Fibroblast of lung (primary cell): ENCODE measurements at places on chromosomes 13 and 19. TPM values are rescaled to one million over a fixed set of nuclear protein-coding genes. Genes with fewer than 3 reads are reported as not detected.

- DNase-seq = no peak
Observed at GRCh38 chr13:111916201-111916600, 150.7 kb upstream of the SOX1 start.

DNA sequence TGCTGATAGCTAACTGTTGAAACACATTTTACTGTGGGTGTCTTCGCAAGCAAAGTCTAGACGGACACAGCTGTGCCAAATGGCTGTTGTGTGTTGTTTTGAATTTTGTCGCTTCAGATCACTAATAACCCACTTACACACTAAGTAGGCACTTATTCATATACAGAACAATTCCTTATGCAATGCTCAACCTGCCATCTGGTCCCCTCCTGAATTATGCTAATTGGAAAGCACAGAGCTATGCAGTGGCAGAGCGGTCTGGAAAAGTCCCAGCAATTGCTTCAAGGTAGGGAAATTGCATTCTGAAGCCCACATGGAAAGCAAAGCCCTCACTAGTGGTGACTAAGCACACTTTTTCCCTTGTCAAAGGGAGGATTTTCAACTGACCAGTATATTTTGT is 69.9 kb downstream of the C13orf42 start:
- no peak for DNase-seq

ZNF772 gene
- 6.0 and 7.5 TPM in 2 replicates for polyA plus RNA-seq

VSTM2B gene
- polyA plus RNA-seq = not detected in 2 replicates

LMTK3 gene
- 0.01 TPM in 1 of 2 replicates, not detected in the other for polyA plus RNA-seq

ZNF578 gene
- 1.8 and 2.3 TPM in 2 replicates for polyA plus RNA-seq

DNA sequence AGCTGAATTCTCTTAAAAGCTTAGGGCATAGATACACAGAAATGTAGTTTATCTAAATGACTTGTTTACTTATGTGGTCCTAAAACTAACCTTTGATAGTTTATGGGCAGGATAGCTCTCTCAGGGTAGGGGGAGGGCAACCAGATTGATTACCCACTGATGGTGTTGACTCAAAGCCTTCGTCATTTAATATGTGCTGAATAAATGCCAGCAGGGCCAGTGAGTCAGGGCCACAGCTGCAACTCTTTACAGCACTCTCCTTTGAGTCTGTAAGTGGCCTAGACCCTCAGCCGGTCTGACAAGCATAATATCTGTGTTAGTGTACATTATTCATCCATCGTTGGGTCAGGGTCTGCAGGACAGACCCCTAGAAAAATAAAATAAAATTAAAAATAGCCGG is 128.5 kb downstream of the ZNF675 start:
- no peak for DNase-seq

- DNase-seq = peak; percentile 36
Observed at GRCh38 chr19:24062190-24062589, 24.8 kb upstream of the ZNF254 start.

ZNF493 gene
- polyA plus RNA-seq = 3.0 and 3.8 TPM in 2 replicates

COMP gene
- polyA plus RNA-seq = 0.05 and 0.11 TPM in 2 replicates

DNA sequence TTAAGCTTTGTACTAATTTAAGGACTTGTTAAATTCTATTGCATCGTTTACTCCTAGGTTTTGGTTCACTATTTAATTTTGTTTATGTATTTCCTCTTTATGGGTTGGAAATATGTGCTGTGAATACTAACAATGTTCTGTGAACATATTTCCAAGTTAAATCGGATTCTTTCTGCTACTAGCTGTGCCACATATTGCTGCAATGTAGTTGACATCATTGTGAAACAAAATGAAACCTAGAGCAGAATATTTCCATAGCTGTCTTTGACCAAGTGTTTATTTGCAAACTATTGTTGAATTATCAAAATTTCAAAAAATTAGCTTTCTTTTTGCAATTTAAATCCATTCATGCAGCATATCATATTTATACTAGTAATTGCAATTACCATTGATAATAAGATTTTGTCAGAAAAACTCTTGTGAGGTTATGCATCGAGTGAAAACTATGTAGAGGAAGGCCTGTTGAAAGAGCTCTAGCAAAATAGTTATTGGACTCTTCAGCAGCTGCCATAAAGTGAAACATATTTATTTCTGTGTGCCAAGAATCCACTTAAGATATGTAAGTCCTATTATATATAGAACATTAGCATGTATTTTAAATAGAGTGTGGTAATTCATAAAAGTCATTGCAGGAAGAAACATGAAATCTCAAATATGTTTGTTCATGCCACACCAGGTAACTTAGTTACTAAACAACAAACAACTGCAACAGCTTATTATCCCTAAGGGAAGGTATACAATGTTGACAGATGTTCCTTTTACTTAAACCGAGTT is 575.1 kb downstream of the SLITRK6 start:
- peak; percentile 53 for DNase-seq
